Motor neuron (in vitro differentiated cells): ENCODE measurements at places on chromosomes 13 and 19.

DNA sequence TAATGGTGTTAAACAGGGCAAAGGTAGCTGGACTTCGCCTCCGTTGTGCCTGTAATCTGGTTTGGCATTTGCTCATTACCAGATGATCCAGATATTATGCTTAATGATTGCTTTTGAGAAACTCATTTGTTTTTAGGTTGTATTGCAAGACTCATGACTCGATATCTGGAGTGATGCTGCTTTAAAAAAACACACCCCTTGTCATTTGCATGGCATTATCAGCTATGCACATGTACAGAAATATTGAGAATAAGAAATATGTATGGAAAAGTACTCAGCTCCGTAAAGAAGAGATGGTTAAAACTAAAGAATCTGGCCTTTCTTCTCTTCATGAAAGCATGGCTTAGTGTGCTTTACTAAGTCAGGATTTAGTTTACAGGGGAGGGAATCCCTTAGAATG lies 95.0 kb downstream of the ARHGEF7 start:
- ATAC-seq, result peak; percentile 59

DNA sequence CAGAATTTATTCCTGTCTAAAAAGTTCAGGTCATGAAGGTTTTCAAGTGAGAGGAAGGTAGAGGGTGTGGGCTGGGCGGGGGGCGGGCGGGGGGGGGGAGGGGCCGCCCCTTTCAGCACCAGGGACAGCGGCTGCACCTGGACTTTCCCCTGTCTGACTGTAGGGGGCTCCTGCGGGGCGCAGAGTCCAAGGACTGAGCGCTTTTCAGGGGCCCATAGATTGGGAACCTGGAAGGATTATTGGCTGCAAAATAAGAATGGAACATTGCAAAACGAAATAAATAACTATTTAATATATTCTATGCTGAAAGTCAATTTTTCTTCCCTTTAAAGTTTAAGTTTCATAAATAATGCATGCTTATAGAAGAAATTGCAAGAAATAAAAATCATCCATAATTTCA lies 8.9 kb upstream of the CYP4F3 start:
- ATAC-seq, result no peak

DNA sequence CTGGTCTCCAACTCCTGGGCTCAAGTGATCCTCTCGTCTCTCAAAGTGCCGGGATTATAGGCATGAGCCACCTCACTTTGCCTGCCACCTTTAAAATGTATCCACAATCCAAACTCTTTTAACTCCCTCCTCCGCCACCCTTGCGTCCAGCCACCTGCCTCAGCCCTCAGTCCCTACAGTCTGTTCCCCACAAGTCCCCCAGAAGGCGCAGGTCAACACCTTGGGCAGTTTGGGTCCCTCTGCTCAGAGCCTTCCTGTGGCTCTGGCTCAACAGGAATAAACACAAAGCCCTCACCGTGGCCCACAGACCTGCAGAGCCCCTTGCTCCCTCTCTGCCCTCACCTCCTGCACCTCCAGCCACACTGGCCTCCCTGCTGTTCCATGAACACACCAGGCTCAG lies 7.5 kb upstream of the EMC10 start:
- ATAC-seq, result no peak

GRCh38 chr13:98508280-98508679 lies 68.6 kb downstream of the STK24 start:
- ATAC-seq, result peak; percentile 26

DNA sequence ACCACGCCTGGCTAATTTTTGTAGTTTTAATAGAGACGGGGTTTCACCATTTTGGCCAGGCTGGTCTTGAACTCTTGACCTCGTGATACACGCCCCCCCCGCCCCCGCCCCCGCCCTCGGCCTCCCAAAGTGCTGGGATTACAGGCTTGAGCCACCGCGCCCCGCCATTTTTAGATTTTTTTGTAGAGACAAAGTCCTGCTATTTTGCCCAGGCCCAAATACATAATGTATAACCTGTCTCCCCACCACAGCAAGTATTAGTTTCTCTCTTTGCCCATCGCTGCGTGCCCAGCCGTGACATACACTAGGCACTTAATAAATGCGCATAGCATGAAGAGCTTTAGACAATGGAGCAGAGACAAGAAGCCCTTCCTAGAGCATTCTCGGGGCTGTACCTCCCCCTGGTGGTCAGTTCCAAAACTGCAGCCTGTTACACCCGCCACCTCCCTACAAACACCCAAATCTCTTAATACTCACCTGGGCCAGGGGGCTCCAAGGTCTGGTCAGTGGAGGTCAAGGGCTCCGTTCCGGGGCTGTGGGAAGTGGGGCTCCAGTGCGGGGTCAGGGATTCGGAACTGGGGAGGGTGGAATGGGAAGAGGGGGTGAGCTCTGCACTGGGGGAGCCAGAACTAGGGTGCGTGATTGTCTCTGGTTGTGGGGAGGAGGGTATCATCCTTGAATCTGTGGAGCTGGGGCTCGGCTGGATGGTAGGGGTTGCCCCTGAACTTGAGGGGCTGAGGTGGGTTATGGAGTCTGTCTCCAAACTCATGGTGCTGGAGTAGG lies 22.5 kb downstream of the IQCN start:
- ATAC-seq, result peak; percentile 79

DNA sequence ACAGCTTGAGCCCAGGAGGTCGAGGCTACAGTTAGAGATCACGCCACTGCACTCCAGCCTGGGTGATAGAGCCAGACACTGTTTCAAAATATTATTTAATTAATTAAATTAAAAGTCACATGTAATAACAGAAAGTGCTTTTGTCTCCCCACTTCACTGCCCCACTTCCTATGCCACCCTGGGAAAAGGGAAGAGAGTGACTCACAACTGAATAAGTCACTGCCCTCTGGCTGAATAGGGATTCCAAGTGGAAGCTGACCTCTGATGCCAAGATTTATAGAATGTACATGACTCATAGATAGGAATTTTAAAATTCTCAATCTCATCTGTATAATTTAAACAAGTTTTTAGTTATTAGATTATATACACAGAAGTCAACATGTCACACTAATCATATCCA lies 22.2 kb upstream of the ERVV-1 start:
- ATAC-seq, result no peak

DNA sequence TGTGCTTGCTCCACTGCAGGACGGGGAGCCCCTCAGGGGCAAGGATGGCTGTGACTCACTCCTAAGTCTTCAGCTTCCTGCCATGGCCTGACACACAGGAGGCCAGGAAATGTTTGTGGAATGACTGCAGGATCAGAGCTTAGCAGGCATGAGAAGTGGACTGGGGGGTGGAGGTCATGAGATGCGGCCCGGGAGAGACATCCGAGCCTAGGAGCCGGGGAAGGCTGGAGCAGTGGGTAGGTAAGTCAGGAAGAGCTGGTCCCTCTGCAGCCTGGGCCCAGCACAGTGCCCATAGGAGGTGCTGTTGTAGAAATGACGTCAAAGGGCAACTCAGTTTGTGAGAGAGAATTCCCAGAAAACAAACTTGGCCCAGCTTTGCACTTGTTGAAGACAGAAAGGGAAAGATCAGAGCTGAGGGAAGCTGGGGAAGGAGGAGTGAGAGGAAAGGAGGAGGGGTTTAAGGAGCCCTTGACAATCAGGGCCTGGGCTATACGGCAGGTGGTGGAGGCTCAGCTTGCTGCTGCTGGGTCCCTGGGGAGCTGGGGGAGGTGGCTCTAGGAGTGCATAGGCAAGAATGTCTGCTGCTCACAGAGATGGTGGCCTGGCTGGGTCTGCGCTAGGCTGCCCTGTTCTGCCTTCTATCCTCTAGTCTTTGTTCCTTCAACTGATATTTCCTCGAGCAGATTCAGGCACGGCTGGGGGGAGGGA lies 18.5 kb downstream of the POU2F2 start:
- ATAC-seq, result peak; percentile 75

DNA sequence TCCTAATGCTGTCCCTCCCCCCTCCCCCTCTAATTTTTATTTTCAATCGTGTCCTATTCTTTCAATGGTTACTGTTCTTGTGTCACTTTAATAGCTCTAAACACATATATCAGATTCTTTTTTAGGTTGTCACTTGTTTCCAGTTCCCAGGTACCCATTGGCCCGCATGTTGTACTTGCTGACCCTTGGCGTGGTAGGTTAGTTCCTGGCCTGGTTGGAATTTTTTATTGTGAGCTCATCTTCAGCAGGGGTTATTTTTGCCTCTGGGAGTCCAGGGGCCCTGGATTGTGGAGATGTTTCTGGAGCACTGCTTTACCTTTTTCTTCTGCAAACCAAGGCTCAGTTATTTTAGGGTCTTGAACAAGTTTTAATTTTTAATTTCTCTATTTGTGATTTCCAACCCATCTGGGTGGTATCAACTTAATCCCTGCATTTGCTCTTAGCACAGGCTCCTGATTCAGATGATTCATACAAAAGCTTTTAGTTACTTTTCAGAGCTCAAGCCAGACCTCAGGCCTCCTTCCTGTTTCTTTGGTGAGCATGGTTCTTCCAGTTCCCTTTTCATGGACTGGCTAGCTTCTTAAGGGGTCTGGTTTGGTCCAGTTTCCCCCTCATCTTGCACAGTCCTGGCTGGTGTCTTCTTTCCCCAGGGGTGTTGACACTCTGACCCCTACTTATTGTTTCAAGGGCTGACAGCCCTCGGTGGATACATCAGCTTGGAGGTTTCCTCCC lies 220.5 kb downstream of the TM9SF2 start:
- peak; percentile 82 for ATAC-seq

DNA sequence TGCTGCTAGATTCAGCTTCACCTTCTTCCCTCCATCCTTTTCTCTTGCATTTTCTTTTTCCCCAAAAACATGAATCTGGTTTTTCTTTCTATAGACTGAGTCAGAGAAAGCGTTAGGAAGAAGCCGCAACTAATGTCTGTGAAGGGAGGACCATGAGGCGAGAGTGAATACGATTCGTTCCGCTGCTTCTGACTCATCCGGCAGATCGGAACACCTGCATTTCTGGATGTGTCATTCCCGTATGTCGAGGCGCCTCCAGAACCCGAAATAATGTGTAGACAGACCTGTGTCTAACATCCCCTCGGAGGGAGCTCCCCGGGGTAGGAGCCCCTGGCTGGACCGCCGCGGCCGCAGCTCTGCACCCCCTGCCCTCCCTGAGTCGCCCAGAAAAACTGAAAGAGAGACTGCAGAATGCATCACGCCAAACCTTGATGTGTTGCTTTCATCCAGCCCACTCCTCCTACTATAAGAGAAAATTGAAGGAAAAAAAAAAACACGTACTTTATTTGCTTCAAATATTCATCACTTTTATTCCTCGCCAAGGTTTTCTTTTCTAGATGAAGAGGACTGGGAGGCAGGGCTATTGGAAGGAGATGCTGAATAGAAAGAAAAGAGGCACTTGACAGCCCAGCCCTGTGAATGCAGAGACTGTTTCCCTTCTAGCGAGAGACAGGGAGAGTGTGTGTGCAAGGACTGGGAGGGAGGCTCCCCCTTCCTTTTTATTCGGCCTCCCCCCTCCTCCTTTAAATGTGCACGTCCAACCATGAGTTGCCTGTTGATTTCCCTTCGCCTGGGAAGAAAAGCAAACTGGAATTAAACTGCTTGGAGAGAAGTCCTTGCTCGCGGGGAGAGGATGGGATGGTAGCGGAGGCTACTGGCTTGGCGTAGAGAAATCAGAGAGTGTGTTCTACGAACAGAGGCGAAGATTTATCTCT lies 616 bp upstream of the PCDH17 start:
- ATAC-seq, result peak; percentile 10

GRCh38 chr13:25819856-25820530 lies 231.8 kb downstream of the SHISA2 start:
- no peak for ATAC-seq

DNA sequence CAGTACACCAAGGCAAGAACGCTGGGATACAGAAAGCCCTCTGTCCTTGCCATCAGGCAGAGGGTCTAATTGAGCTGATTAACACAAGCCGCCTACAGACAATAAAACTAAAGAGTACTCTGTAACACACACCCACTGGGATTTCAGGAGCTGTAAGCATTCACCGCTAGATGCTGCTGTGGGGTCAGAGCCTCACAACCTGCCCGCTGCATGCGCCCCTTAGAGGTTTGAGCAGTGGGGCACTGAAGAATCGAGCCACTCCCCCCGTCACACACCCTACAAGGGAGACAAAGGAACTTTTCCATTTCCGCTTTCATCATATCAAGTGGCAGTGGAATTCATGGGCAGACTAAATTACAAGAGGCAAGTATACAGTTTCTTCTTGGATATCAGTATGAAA lies 1080.6 kb downstream of the PCDH17 start:
- no peak for ATAC-seq

GRCh38 chr13:22121146-22121739 lies 450.4 kb downstream of the FGF9 start:
- no peak for ATAC-seq

GRCh38 chr13:27919934-27920676 lies at the start of gene PDX1:
Gene PDX1, plus strand, starts transcription at chr13:27920000. Its CDS starts 139 bp downstream, at chr13:27920139.
- peak; percentile 94 for ATAC-seq

GRCh38 chr13:51435002-51435578 lies 17.7 kb downstream of the INTS6 start:
- ATAC-seq, result no peak

- ATAC-seq, result no peak
These were observed 32.6 kb downstream of the RUBCNL start for GRCh38 chr13:46354156-46355087.

DNA sequence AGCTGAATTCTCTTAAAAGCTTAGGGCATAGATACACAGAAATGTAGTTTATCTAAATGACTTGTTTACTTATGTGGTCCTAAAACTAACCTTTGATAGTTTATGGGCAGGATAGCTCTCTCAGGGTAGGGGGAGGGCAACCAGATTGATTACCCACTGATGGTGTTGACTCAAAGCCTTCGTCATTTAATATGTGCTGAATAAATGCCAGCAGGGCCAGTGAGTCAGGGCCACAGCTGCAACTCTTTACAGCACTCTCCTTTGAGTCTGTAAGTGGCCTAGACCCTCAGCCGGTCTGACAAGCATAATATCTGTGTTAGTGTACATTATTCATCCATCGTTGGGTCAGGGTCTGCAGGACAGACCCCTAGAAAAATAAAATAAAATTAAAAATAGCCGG lies 128.5 kb downstream of the ZNF675 start:
- ATAC-seq, result no peak

DNA sequence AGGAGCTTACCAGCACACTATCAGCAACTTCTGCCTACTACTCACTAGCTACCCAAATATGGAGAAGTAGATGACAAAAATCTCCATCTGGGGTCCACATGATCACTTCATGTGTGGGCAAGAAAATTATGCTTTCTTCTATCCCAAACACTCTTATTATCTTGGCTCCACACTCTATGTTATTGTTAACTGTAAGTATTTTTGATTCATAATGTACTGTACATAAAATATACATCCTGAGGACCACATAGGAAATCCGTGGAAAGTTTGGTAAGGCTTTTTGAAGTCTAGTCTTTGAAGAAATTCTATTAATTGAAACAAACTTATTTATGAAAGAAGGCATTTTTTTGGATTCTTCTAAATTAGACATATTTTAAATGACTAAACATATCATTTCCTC lies 378.8 kb downstream of the DACH1 start:
- ATAC-seq, result no peak

GRCh38 chr19:47560999-47561398 lies 11.9 kb downstream of the ZNF541 start:
- no peak for ATAC-seq

GRCh38 chr13:64057372-64058020 lies 2641.8 kb upstream of the PCDH20 start:
- ATAC-seq, result no peak

- no peak for ATAC-seq
These were observed 252.2 kb downstream of the TSHZ3 start for GRCh38 chr19:31096935-31097545.

- no peak for ATAC-seq
These were observed 205.5 kb downstream of the NALCN start for GRCh38 chr13:101210774-101211173.

GRCh38 chr13:95950103-95950502 lies 103.1 kb downstream of the UGGT2 start:
- ATAC-seq, result no peak
